ENCODE measurements at places on chromosomes 5 and 9. TPM values are rescaled to one million over a fixed set of nuclear protein-coding genes. Genes with fewer than 3 reads are reported as not detected.

GRCh38 chr9:37839496-37840461 is 39.2 kb downstream of the DCAF10 start:
- H3K27ac ChIP-seq: no peak overlapping the region
- no peak for DNase-seq
- H3K27me3 ChIP-seq: no peaks in the 10 kb centered on the region
- no peaks in the 10 kb centered on the region for H3K36me3 ChIP-seq
- H3K4me1 ChIP-seq: no peaks in the 10 kb centered on the region
- no peak overlapping the region for H3K4me3 ChIP-seq

DNA sequence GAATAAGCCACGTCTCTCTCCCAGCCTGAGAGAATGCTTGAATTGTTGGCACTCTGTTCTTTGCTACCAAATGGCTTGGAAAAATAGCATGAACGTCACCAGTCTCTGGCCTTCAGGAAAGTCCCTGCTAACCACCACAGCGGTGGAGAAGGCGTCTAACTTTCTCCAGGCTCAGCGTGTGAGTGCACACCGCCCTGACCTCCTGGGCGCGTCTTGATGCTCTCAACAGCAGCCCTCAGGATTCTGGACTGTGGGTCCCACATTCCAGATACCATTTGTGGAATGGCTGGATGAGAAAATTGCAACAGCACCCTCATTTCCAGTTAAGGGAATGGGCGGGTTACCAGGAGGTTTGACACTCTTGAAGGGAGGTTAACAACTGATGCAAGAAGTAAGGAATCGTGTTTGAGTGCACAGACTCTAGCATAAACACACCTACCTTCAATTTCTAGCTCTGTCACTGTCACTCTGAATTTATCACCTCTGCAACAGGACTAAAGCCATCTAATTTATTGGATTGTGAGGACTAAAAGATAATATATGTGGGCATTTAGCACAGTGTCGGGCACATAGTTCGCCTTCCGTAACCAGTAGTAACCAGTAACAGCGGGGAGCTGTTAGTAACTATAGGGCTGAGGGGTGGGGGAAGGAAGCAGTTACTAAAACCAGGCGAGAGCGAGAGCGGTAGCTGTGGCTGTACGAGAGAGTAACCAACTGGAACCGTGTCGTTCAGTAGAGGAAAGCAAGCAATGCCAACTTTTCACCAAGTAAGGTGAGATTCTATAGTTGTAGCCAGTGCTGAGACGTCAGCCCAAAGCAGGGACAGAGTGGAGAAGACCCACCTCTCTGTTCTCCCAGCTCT is 807 bp upstream of the PLGRKT start:
- no peak for DNase-seq
- H3K4me3 ChIP-seq: peak overlapping the region; percentile 49
- no peaks in the 10 kb centered on the region for H3K36me3 ChIP-seq
- H3K27me3 ChIP-seq: no peaks in the 10 kb centered on the region
- peak overlapping the region; percentile 80 for H3K27ac ChIP-seq

DNA sequence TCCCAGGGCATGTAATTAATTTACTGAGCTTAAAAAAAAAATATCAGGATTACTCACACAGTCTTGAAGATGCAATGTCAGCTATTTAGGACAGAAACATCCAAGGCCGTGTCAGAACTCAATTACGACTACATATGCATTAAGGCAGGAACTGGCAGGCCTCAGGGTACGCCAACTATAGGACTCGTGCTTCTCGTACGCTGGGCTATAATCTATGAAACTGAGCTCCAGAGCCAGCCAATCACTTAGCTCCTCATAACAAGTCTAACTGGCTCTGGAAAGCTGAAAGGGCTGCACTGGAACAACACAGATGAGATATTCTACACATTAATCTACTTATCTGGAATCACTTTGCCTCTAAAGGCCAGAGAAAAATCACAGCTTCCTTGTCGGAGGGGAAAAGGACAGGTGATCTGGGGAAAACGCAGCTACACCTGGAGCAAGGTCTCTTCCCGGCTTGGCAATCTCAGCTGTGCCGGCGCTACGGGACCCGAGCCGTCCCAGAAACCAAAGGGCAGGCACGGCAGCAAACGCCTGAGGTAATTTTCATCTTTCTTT is 212.0 kb downstream of the DEPDC1B start:
- peaks cover 4% of the 10 kb centered on the region for H3K4me1 ChIP-seq
- peak overlapping the region; percentile 69 for H3K27ac ChIP-seq
- no peaks in the 10 kb centered on the region for H3K27me3 ChIP-seq
- DNase-seq: peak; percentile 59

GRCh38 chr5:148443998-148444397 is 60.2 kb downstream of the FBXO38 start:
- no peaks in the 10 kb centered on the region for H3K27me3 ChIP-seq
- H3K27ac ChIP-seq: no peak overlapping the region
- no peaks in the 10 kb centered on the region for H3K36me3 ChIP-seq
- no peaks in the 10 kb centered on the region for H3K4me1 ChIP-seq

- H3K4me3 ChIP-seq: no peak overlapping the region
- H3K27ac ChIP-seq: no peak overlapping the region
- no peaks in the 10 kb centered on the region for H3K36me3 ChIP-seq
Measured at GRCh38 chr5:160621526-160621925, 199.9 kb downstream of the PTTG1 start.

DNA sequence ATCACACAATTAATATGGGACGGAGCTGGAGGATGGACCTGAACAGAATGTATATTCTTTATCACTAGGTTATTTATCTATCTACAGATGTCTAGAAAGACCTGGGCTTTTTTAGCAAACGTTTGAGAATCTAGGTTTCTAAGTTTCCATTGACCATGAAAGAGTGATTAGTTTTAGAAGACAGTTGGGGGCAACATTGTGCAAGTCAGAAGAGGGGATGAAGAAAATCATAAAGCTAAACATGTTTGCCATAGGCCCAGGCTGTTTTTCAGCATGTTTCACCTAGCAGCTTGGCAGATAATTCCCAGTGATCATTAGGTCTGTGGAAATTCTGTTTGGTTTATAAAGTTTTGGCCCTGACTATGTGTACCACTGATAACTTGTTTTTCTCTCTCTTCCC is 44.1 kb upstream of the CDKN2B start:
- DNase-seq: no peak
- H3K4me1 ChIP-seq: no peaks in the 10 kb centered on the region

DNA sequence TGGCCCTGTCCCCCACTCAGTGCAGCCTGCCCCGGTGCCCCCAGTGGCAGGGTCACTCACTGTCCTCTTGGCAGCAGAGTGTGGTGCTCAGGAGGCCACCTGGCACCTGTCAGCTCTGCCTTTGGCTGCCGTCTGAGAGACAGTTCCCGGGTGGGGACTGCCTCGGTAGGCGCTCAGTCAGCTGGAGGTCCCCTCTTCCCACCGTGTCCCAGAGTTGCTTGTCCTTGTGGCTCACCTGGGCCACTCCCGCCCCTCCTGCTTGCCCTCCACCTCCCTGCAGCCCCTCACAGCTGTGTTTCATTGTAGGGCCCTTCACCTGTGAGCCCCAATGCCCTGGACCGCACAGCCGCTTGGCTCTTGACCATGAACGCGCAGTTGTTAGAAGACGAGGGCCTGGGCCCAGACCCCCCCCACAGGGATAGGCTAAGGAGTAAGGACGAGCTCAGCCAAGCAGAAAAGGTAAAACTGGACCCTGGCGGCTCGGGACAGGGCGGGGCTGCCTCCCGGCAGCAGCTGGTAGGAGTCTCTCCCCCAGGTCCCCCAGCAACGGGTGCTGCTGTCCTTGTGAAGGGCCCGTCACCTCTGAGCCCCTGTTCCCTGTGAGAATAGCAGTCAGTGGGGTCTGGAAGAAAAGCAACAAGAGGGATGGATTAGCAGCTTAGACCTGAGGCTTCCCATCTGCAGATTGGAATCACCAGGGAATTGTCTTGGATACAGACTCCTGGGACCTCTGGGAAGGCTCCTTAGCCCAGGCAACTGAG is 122.7 kb downstream of the DAB2IP start:
- H3K4me3 ChIP-seq: no peak overlapping the region
- no peak for DNase-seq
- no peaks in the 10 kb centered on the region for H3K27me3 ChIP-seq
- no peak overlapping the region for H3K27ac ChIP-seq

GRCh38 chr5:150035139-150035895 is 34.8 kb downstream of the HMGXB3 start:
- H3K4me1 ChIP-seq: 0 out of 2 replicates have a peak, but pooled peaks cover 3% of the 10 kb centered on the region
- DNase-seq: no peak
- H3K4me3 ChIP-seq: no peak overlapping the region

DNA sequence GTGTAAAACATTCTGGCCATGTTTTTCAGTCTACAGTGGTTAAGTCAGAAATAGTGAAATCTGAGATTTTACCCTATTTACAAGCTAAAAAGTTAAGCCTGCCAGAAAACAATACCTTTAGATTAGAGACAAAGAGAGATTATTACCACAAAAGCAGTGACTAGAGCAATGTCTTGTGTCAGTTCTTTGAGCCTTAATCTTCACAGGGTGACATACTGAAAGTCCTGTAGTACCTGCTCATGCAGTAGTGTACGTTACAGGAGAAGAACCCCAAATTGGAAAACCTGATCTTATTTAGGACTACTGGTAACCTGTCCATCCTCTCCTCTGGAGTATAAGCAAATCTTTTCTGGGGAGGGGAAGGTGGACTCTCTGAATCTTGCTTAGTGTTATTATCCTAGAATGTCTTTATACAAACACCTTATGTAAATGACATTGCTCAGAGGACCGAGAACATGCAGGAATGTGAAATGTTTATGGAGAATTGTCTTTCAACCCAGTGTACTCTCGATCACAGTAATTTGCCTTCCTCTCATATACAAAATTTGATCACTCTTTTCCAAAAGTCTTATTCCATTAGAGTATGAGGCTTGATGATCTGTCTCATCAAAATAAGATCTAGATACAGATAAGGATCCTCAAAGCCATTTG is 55.7 kb downstream of the ERBIN start:
- H3K4me1 ChIP-seq: no peaks in the 10 kb centered on the region
- DNase-seq: no peak
- no peaks in the 10 kb centered on the region for H3K27me3 ChIP-seq
- no peak overlapping the region for H3K4me3 ChIP-seq

DNA sequence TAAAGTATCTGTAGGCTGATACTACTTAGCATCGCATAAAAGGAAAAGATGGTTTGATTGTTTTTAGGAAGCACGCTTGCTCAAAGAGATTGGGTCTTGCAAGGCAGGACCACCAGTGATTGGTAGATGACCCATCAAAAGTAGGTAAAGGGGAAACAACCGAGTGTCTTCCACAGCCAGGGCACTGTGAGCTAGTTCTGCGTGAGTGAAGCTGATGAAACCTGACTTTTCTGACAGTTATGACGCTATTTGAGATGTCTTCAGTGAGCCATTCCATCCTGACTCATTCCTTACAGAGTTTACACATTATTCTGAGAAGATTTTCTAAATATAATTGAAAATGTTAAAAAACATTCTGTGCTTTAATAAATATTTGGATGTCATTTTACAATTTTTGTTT is 49.7 kb downstream of the BASP1 start:
- no peak overlapping the region for H3K27ac ChIP-seq
- no peaks in the 10 kb centered on the region for H3K36me3 ChIP-seq
- H3K4me1 ChIP-seq: no peaks in the 10 kb centered on the region
- DNase-seq: no peak
- H3K4me3 ChIP-seq: no peak overlapping the region

- H3K36me3 ChIP-seq: no peaks in the 10 kb centered on the region
- H3K27me3 ChIP-seq: no peaks in the 10 kb centered on the region
- no peak overlapping the region for H3K4me3 ChIP-seq
- no peak for DNase-seq
- H3K27ac ChIP-seq: no peak overlapping the region
- no peaks in the 10 kb centered on the region for H3K4me1 ChIP-seq
Measured at GRCh38 chr9:109423877-109424276, 74.2 kb downstream of the PTPN3 start.

GRCh38 chr5:112546946-112547592 is 128.0 kb upstream of the EPB41L4A start:
- H3K4me3 ChIP-seq: no peak overlapping the region
- H3K36me3 ChIP-seq: no peaks in the 10 kb centered on the region

DNA sequence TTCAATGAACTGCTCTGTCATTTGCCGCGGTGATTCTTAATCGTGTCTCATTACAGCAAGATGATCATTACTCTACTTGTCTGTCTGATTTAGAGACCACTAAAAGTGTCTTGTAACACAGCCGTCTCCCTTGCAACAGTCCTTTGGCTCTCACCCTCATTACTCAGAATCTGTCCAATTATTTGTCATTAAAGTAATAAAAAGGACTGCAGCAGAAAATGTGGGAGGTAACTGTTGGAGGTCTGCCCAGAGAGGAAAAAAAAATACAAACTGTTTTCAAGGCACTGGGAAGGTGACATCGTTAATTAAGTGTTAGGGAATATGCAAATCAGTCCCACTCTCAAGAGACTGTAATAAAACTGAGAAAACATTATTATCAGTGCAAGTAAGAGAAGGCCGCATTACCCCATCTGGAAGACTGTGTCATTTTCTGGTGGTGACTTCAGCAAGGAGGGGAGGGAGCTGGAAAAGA is 281.0 kb downstream of the RASEF start:
- no peaks in the 10 kb centered on the region for H3K36me3 ChIP-seq
- no peak overlapping the region for H3K27ac ChIP-seq
- no peaks in the 10 kb centered on the region for H3K4me1 ChIP-seq
- no peak for DNase-seq

- H3K4me3 ChIP-seq: no peak overlapping the region
- no peak for DNase-seq
- H3K27me3 ChIP-seq: no peaks in the 10 kb centered on the region
- no peak overlapping the region for H3K27ac ChIP-seq
- H3K36me3 ChIP-seq: no peaks in the 10 kb centered on the region
Measured at GRCh38 chr5:139692148-139692547, 44.0 kb downstream of the CXXC5 start.

GRCh38 chr5:125487231-125487630 is 740.8 kb upstream of the ZNF608 start:
- no peaks in the 10 kb centered on the region for H3K27me3 ChIP-seq
- H3K4me1 ChIP-seq: no peaks in the 10 kb centered on the region
- no peaks in the 10 kb centered on the region for H3K36me3 ChIP-seq
- DNase-seq: no peak
- H3K27ac ChIP-seq: no peak overlapping the region

GRCh38 chr9:112764837-112765236 is 14.3 kb downstream of the SNX30 start:
- DNase-seq: peak; percentile 81
- no peaks in the 10 kb centered on the region for H3K27me3 ChIP-seq
- H3K4me3 ChIP-seq: peak overlapping the region; percentile 26

Gene GGTA1
- not detected for total RNA-seq

Gene IL4
- total RNA-seq: not detected

Gene MELK
- total RNA-seq: 59.6 TPM

Gene SIT1
- total RNA-seq: not detected

Measured in Caco-2 (cell line).